ENCODE measurements at places on chromosomes 2 and 18. TPM values are rescaled to one million over a fixed set of nuclear protein-coding genes. Genes with fewer than 3 reads are reported as not detected.

- DNase-seq, result no peak
Observed at GRCh38 chr2:139142252-139142880, 362.2 kb upstream of the NXPH2 start.

DNA sequence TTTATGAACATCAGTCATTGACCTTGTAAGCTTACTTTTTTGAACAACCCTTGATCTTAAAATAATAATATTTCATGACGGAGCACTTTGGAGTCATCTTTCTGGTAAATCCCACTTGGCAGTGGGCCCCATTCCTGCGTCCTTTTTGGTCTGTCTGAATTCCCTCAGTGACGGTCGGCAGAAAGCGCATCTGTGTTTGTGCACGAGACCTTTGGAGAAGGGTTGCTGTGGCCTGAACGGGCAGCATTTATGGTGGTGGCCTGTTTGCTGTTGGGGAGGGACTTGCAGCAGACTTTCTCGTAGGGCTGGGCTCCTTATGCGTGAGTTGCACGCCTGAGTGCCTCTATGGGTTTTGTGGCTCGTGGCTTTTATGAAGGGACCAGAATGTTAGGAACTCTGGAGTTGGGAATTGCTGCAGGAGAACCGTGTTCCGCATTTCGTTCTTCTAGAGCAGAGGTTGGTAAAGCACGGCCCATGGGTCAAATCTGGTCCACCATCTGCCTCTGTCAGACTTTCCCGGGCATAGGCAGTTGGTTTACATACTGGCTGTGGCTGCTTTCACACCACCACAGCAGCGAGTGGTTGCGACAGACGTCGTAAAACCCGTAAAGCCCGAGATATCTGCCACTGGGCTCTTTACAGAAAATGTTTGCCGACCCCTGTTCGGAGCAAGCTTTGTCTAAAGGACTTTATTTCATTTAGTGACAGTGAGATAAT, 30.8 kb downstream of the LPIN1 start:
- peak; percentile 67 for DNase-seq

GRCh38 chr2:60079562-60079961, 473.9 kb downstream of the BCL11A start:
- DNase-seq, result no peak

MYO7B gene
- 0.54 TPM for total RNA-seq

- DNase-seq, result no peak
Observed at GRCh38 chr2:27322301-27322765, 564 bp downstream of the MPV17 start.

ZNF396 gene
- total RNA-seq, result 1.9 TPM

KIF5C gene
- 7.3 TPM for total RNA-seq

DNA sequence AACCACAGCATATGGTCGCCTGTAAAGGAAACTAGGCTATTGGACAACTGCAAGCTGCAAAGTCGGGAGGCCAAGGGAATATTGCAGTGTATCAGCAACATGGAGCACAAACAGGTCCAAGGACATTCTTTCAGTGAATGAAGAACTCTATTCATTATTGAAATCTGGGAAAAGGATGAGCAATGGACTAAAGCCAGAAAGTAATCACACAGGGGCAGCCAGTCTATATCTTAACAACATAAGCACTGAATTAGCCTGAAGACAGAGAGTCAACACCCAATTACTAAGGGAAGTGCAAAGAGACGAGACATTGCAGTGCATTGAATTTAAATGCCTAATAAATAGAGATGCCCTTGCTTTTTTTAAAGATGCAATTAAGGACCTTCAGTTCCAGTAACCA, 615.5 kb upstream of the SETBP1 start:
- DNase-seq, result no peak

GRCh38 chr2:9230051-9230802, 23.6 kb downstream of the ASAP2 start:
- DNase-seq, result peak; percentile 78

DNA sequence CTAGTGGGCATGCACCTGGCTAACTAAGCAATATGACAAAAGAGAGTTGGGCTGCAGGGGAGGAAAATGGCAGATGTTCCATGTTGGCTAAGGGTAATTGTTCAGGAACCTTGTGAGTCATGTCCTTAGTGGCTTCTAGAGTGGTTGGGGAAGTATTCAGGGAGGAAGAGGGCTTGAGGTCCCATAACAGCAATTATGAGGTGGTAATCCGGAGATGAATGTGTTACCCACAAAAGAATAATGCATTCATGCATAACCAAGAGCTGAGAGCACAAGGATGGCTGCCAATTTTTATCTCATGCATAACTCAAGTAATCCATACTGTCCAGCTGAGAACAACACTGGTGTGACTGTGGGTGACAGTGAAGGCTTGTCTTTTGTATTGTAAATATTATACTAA, 42.9 kb downstream of the TMEFF2 start:
- DNase-seq, result no peak

GAL3ST2 gene
- total RNA-seq, result 0.68 TPM

SLC11A1 gene
- 18.9 TPM for total RNA-seq

RAX gene
- not detected for total RNA-seq

DNA sequence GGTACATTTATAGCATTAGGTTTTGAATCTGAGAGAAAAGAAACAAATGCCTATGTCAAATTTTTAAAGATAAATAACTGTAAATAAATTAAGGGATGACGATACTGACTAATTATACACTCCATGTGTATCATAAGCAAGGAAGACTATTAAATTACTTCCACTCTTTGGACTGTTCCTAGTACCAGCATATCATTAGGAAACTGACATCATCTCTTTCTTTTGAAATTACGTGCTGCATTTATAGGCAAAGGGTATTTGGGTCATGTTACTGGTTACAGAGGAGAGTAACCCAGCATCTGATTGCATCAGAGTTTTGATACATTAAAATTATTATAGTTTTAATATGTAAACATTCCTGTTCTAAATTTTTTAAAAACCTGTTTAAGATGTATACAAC, 309.7 kb downstream of the XIRP2 start:
- no peak for DNase-seq

DNA sequence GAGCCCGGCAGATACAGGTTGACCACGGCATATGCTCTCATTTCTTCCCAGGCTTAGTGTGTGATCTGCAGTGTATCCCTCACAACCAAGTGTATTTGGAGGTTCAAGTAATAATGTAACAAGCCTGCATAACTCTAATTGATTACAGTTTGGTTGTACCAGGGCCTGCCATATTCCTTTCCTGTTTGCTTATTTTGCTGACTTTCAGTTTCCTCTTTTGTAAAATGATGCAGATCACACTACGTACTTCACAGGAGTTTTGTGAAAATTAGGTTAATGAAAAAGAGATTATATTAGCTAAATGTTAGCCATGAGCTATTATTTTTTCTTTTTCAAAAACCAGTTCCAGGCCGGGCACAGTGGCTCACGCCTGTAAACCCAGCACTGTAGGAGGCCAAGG, 25.8 kb downstream of the SLC3A1 start:
- no peak for DNase-seq

- DNase-seq, result peak; percentile 65
Observed at GRCh38 chr2:239265681-239266433, 135.0 kb downstream of the HDAC4 start.

BMP10 gene
- total RNA-seq, result not detected

- peak; percentile 71 for DNase-seq
Observed at GRCh38 chr2:118940486-118941120, 1.4 kb upstream of the MARCO start.

PJVK gene
- total RNA-seq, result 6.2 TPM

SLC8A1 gene
- 229 TPM for total RNA-seq

Data from sigmoid colon (tissue), 7 donors.